ENCODE measurements at places on chromosomes 11 and 22.

DNA sequence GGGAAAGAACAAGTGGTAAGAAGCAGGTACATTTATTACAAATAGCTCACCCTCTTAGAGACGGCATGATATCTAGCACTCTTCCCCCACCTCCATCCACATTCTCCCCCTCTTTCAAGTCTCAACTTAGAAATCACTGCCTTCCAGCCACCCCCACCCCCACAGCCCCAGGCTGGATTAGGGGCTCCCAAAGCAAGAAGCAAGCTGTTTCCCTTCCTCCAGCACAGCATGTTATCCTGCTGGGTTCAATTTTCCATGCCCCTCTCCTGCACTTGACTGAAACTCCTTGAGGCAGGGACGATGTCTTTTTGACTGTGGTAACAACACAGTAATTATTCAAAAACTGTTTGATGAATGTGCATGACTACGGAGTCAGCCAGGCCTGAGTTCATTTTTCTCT is 350.7 kb downstream of the LARGE1 start:
- no peak for DNase-seq

GRCh38 chr11:115985896-115986295 is 481.7 kb upstream of the CADM1 start:
- no peak for DNase-seq

DNA sequence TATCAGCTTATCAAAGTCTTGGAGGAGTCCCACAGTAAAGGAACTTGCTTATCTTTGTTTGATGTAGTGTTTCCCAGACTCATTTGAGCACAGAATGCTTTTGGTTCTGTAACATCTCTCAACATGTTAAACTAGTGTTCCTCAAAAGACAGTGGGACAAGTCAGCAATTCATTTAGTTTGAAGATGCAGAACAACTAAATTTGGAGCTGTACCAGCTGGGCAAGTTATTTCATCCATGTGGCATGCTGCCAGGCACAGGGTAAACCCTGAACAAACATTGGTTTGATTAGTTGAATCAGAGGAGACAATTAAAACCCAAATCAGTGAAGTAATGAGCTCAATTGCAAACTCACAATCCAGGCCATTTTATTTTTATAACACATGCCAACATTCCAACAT is 141.2 kb downstream of the CSNK2A3 start:
- DNase-seq = no peak

GRCh38 chr11:10502770-10503169 is 38.2 kb downstream of the RNF141 start:
- peak; percentile 57 for DNase-seq

- no peak for DNase-seq
Measured at GRCh38 chr11:82076126-82076525, 657.5 kb downstream of the FAM181B start.
